ENCODE measurements at places on chromosomes 5 and 9. TPM values are rescaled to one million over a fixed set of nuclear protein-coding genes. Genes with fewer than 3 reads are reported as not detected.

- DNase-seq = no peak
Observed at GRCh38 chr5:57174128-57174889, 450 bp downstream of the GPBP1 start.

- no peak for DNase-seq
Observed at GRCh38 chr5:76689321-76690036, 26.4 kb upstream of the F2R start.

DNA sequence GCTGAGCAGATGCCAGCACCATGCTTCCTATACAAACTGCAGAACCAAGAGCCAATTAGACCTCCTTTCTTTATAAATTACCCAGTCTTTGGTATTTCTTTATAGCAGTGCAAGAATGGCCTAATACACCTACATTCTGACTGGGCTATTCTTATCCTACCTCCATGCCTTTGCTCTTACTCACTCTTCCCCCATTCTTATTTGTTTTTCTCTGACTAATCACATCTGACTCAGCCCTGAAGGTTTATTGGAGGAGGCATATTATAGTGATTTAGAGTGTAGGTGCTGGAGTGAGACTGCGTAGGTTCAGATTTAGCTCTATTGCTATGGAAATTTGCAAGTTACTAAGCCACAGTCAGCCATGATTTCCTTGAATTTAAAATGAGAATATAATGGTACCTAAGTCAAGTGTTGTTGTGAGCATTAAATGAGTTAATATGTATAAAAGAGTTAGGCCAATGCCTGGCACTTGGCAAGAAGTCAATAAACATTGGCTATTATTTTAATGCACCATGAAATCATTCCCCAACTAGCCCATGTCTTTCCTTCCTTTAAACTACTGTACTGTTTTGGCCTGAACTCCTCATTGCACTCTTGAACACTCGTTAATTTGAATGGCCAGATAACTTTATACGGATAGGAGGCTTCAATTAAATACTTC is 531.2 kb upstream of the ZNF608 start:
- no peak for DNase-seq

FRRS1L gene
- not detected for total RNA-seq

FGF10 gene
- not detected for total RNA-seq
